ENCODE measurements at places on chromosomes 11 and 22.

GRCh38 chr11:10480760-10481159, 25.7 kb downstream of the AMPD3 start:
- DNase-seq = no peak

GRCh38 chr11:19218216-19218615, 16.4 kb upstream of the CSRP3 start:
- no peak for DNase-seq

DNA sequence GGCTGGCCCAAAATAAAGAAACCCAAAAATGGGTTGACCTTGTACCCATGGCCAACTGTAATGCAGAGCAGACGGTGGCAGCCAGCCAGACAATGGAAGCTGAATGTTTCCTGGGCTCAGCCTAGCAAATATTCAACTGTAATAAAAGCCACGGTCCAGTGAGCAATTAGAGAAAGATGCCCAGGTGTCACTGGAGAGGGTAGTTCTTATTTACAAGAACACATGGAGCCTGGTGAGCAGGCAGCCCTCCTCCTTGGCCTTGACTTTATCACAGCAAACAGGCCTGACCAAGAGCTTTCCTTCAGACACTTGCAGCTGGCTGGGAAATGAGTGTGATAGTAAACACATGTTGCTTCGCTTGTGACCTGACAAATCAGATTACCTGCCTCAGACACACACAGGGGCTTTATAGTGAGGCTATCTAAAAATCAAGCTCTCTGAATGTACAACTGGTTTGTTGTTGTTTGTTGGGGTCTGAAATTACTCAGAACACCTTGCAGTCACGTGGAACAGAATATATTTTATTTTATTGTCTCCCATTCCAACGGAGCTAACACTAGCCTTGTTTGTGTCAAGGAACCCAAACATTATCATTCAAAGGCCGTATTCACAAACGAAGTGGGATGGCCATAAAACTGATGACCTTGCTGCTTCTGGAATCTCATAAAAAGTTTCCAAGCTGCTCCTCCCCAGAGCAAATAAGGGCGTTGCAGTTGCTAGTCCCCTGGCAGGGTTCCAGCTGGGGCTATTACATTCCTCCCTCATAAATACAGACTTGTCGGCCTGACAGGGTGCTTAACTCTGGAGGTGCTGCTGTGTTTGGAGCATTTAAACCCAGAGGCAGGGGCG, 161.1 kb downstream of the BBOX1 start:
- DNase-seq = peak; percentile 32

- DNase-seq = no peak
Measured at GRCh38 chr22:24550902-24551435, 4.0 kb downstream of the GUCD1 start.

DNA sequence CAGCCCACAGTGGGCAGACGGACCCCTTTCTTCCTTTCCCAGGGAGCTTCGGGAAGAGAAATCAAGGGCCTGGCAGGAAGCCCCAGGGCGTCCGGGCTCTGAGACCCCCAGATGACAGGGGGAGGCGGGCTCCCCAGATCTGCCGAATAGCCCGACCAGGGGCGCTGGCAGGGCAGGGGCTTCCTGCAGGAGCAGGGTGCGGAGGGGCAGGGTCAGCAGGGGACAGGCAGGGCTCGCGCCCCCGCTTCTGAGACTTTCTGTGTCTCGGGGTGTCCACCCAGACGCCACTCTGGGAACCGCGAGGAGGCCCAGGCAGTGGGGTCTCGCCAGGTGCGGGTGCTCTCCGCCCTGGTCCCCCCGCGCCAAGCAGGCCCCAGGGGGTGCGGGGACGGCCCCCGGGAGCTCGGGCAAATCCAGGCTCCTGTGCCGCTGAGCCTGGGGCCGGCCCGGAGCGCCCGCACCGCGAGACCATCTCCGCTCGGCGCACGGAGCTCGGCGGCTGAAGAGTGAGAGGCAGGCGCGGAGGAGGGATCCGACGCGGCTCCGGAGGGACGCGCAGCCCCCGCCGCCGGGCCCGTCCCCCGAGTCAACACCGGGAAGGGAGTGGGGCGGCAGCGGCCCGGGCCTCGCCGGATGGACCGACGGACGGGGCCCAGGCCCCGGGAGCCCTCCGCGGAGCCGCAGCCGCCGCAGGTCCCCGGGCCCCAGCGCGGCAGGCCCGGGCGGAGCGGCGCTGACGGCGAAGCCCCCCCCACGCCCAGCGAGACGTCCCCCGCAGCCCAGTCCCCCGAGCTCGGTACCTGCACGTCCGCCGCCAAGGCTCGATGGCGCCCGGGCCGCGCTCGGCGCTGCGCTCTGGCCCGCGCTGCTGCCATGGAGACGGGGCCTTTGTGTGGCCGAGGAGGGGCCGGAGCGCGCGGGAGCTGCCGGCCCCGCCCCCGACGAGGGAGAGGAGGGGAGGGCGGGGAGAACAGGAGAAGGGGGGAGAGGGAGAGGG, at the start of gene PLXNB2:
TSS of gene PLXNB2 (minus strand) at position 894 of the 997 bp plus-strand sequence. CDS start 17,062 bp downstream, outside the sequence.
- peak; percentile 83 for DNase-seq

- no peak for DNase-seq
Measured at GRCh38 chr11:133137939-133138338, 394.4 kb downstream of the OPCML start.

- peak; percentile 39 for DNase-seq
Measured at GRCh38 chr11:69773626-69774353, 1.4 kb downstream of the FGF4 start.

- DNase-seq = no peak
Measured at GRCh38 chr11:117743121-117743815, 53.7 kb downstream of the DSCAML1 start.

GRCh38 chr11:114616516-114616915, 20.9 kb upstream of the NXPE4 start:
- DNase-seq = no peak

GRCh38 chr22:45047260-45047659, 37.5 kb upstream of the PHF21B start:
- DNase-seq = no peak

- peak; percentile 60 for DNase-seq
Measured at GRCh38 chr11:62546929-62547625, 471 bp upstream of the AHNAK start.

GRCh38 chr11:47155879-47156278, 20.8 kb downstream of the ARFGAP2 start:
- no peak for DNase-seq

- no peak for DNase-seq
Measured at GRCh38 chr11:61083601-61084147, 18.6 kb upstream of the CD5 start.

DNA sequence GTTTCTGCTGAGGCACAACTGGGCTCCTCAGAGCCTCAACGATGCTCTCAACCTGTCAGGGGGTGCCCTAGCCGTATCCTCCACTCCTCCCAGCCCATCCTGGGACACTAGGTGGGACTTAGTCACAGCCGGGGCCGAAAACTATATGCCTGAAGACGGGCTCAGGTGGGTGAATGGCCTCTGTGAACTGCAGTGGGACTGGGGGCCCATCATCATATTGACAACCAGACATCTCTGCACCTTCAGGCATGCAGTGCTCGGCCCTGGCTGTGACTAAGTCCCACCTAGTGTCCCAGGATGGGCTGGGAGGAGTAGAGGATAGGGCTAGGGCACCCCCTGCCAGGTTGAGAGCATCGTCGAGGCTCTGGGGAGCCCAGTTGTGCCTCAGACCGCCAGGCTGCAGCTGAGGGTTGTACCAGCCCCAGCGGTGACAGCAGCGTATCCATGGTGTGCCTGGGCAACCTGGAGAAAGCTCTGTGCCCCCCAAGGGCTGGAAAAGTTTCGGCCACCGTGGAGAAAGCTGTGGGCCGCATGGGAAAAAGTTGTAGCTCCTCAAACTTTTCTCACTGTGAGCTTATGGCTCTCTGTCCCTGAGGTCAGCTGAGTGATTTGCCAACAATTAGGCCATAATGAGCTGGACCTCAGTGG, 88.9 kb downstream of the RRM1 start:
- no peak for DNase-seq

GRCh38 chr11:131923309-131923708, 552.9 kb downstream of the NTM start:
- no peak for DNase-seq

DNA sequence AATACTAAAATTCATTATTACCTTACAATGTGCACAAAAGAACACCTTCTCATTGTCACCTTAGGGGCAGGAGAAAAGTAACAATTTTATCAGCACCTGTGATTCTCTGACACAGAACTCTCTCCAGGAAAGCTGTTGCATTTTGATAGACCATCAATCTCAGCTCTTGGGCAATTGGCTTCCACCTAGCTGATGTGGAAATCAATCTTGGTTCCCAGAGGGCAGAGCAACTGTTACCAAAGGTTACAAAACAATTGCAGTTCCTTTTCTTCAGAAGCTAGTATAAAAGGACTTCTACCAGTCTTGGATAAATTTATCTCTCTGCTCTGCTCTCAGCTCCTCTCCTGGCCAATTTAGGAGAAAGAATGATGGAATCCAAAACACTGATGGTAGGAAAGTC, 157.8 kb upstream of the DDI1 start:
- DNase-seq = no peak

- no peak for DNase-seq
Measured at GRCh38 chr11:33110083-33110482, 51.2 kb downstream of the CSTF3 start.

DNA sequence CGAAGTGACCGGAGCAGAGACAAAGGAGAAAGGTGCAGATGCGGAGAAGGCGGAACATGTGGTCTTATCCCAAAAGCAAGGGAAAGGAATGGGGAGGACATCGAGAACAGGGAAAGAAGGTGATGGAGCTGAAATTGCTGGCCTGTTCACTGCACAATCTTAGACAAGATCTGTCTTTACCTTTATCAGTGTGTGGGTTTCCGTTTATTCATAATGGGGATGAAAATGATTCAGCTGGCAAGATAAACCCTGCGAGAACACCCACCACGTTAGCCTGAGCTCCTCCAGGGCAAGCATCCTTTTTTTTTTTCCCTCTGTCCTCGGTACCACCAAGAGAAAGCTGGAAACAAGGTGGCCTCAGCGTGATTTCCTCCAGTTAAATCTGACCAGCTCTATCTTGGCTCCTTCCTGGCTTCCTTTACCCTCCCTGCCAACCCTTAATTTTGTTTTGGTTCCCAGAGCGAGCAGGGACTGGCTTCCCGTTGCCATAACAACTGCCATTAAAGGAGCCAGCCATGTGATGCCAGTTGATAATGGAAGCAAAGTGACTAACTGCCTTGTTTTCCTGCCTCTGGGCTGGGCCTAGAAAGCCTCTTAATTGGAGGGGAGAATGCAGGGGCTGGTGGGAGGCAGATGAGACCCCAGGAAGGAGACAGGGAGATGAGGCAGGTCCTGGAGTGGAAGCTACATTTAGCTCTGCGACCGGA, 4.2 kb downstream of the SGSM1 start:
- DNase-seq = peak; percentile 66

DNA sequence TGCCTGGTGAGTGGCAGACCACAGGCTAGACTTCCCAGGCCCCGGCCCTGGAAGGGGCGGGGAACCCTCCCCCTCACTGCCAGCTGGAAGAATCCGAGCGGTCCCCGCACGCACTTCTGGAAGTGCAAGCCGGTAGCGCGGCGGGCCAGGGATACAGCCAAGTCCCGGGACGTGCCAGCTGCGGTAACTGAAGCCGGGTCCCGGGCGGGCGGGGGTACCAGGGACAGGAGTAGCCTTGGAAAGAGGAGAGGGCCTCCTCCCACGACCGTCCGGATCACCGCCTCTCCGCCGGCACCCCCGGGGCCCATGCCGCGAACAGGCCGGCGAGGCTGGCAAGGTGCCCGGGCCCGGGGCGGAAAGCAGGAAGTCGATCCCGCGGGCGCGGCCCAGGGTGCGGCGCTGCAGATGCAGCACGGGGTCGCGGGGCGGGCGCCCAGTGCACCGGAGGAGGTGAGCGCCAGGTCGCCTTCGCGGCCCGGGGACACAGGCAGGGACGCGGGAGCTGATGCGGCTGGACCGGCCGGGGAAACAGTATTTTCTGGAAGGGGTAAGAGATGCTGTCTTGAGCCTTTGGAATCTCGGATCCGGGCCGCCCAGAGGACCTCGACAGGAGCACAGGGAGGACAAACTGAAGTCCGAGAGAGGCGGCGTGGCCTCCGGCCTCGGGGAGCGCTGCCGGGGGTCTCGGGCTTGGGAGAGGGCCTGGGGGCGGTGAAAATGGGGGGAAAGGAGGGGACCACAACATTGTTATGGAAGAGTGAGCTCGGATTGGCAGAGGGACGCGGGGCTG, 783 bp upstream of the SLC35C1 start:
- DNase-seq = peak; percentile 87

DNA sequence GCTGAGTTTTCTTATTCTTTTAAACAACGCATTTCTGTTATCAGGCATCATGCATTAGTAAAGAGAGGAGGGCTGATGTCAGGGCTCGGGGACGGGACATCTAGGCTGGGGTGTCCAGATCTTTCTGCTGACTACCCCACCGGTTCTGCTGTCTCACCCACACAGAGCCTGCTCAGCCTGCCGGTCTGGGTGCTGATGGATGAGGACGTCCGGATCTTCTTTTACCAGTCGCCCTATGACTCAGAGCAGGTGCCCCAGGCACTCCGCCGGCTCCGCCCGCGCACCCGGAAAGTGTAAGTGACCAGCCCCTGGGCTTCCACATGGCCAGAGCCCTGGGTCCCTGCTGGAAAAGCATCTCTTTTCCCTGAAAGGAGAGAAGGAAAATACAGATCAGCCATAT, 9.4 kb downstream of the NCF4 start:
- DNase-seq = no peak

DNA sequence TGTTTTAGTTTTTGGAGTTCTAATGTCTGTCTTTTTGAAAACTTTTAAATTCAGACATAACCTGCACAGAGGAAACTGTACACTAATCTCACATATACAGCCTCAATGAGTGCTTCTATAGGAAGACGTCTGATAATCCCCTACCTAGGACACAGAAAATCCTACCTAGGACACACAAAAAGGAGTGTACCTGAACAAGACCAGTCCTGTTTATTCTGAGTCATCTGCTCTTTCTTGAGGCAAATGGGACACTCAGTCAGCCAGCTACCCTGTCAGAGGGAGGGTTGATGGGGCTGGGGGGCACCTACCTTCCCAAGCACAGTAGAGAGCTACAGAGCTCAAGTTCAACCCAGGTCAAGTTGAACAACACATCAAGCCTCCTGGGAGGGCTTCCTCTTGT, 346.6 kb upstream of the NCAM1 start:
- no peak for DNase-seq

- DNase-seq = no peak
Measured at GRCh38 chr11:94653561-94653960, 86.4 kb downstream of the PIWIL4 start.

- no peak for DNase-seq
Measured at GRCh38 chr11:94459576-94459975, 34.1 kb downstream of the MRE11 start.

- DNase-seq = peak; percentile 83
Measured at GRCh38 chr22:45602824-45603595, 68.6 kb upstream of the ATXN10 start.

DNA sequence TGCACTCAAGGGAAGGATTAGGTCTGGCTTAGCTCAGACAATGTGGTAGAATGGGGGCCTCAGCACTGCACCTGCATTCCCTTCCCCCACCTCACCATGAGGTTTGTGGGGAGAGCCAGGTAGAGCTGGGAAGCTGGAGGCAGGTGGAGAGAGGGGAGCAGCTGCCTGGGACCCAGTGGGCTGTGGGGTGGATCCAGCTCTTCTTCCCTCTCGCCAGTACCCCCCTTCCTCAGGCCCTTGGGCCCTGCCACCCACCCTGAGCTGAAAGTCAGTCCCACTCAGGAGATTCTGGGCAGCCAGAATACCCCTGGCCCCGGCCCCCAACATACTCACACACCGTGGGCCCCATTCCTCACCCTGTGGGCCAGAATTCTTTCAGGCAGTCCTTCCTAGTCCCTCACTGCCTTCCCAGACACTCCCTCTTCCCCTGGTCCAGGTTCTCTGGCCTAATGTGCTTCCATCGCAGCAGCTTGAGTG, 3.1 kb upstream of the POLD4 start:
- no peak for DNase-seq

All from GM23338 (cell line).